ENCODE measurements at places on chromosomes 11 and 22.

DNA sequence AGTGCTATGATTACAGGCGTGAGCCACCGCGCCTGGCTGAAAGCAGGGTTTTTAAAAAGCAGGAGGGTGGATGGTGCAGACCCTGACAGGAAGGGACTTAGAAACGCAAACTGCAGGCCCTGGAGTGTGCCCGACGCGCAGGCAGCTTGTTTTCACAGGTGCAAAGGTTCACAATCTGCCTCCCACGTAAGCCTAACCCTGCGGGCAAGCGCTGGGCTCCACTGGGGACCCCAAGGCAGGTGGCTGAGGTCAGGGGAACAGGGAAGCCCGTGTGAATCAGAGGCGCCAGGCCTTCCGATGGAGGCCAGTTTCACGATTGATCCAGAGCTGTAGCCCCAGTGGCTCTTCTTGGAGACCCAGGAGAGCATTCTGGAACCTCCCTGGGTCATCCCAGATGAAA is 256.3 kb downstream of the BRD1 start:
- DNase-seq, result no peak

DNA sequence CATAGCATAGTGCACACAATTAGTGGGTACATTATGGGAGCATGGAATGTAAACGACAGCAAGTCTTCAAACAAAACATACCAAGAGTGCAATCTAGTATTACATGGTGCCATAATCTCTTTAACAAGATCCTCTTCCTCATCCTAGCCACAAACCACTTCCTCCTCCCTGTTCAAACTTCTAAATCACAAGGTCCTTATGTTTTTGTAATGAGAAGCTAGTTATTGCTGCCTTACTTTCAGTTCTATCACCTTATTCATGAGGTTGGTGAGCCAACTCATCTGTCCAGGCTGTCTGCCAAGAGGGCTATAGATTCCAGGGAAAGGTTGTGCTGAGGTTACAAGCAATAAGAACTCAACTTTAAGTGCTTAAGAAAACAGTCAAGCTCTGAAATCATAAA is 195.4 kb upstream of the ARHGAP20 start:
- DNase-seq, result no peak

GRCh38 chr11:121479698-121480238 is 27.0 kb upstream of the SORL1-AS1 start:
- no peak for DNase-seq

- no peak for DNase-seq
Measured at GRCh38 chr11:128271401-128271800, 316.0 kb downstream of the ETS1 start.

- DNase-seq, result no peak
Measured at GRCh38 chr11:134783234-134783633, 371.2 kb upstream of the B3GAT1 start.

DNA sequence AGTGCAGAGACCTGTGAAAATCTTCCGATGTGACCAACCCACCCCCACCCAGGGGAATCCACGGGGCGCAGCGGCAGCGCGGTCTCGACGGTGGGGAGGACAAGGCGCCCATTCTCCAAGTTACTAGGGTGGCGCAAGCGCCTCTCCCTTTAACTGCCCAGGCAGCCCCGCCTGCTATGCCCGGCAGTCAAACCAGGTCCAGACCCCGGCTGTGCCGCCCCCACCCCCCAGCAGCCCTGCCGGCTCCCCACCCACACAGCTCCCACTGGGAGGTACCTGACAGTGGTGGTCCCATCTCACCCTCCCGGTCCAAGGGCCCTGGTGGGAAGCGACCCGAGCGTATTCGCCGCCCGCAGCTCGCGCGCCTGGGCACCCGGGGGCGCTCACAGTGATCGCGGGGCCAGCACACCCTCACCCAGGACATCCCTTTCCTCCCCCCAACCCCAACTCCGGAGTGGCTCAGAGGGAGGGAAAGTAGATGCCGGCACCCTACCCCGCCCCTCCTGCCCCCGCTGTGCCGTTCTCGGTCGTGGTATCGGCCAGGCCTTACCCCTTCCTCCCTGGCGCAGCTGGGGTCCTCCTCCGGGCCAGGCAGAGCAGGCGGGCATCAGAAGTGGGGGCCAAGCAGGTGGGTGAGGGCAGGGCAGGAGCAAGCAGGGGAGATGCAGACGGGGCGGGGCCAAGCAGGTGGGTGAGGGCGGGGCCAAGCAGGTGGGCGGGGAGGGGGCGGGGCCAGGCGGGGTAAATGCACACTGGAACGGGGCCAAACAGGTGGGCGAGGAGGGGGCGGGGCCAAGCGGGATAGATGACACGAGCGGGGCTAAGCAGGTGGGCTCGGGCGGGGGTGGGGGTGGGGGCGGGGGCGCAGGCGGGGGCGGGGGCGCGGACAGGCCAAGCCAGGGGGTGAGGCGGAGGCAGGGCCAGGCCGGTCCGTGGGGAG is at the start of gene TRPM5:
TRPM5 (minus strand) TSS at position 634 of the 940 bp plus-strand sequence. CDS start 21,478 bp downstream, outside the sequence.
- no peak for DNase-seq

GRCh38 chr11:112858289-112859023 is 102.8 kb upstream of the NCAM1 start:
- no peak for DNase-seq

DNA sequence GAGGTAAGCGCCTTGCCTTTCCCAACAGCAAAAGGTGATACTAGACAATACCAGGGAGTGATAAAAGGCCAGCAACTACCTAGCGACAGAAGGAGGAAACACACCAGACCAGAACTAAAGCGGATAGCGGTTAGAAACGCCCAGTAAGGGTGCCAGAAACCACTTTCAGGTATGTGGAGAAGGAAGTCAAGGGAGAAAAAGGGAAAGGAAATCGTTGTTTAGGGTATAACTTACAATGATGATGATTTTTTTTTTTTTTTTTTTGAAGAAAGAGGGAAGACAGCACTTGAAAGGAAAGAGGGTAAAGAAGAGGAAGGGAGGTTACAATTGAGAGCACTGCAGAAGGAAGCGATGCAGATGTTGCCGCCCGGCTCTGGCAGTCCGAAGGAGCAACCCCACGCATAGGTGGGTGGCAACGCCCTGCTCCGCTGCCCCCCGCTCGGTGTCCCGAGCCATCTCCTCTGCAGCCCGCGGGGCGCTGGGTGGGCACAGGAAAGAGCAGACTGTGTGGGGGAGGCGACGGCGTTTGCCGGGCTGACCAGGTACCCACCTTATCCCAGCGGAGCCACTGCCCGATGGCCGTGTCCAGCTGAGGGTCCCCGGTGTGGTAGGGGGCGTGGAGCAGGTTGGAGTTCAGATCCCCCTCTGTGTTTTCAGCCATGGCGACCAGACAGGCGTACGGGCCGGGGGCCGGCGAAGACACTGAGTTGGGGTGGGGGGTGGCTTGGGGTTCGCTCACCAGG is 561 bp downstream of the PGM2L1 start:
- peak; percentile 9 for DNase-seq

All from hindlimb muscle (tissue), 1 donor.